Mucosa of descending colon (tissue), 3 donors: ENCODE measurements at places on chromosomes 3 and 15.

DNA sequence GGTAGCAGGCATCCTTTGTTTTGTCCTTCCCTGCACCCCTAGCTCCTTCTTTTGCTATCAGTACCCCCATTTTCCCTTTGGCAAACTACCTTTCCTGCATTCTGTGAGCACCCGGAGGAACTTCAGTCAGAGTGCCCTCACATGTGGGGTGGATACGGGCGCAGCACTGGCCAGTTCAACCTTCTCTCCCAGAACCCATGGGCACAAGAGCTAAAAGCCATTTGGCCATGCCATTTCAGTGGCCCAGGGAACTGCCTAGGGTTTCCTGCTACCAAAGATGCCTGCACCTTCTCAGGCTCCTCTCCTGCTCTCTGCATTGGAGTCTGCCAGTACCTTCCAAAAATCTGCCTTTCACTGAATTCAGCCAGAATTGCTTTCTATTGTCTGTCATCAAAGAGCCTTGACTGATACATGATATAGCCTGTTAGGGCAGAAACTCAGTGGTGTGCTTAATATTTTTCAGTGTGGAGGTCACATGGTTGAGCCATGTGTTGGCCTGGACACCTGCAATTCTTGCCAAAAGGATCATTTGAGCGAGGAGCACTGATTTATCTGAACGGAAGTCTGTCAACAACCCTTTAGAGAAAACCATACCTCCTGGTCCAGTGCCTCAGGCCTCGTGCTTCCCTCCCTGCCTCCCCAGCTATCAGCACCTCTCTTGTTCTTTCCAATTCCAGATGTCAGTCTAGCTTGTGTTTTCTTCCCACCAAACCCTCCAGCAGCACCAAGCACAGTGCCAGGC, 27.0 kb upstream of the HHATL start:
- no peak for DNase-seq

- DNase-seq: no peak
Measured at GRCh38 chr3:132854856-132855535, 132.8 kb upstream of the NPHP3 start.

DNA sequence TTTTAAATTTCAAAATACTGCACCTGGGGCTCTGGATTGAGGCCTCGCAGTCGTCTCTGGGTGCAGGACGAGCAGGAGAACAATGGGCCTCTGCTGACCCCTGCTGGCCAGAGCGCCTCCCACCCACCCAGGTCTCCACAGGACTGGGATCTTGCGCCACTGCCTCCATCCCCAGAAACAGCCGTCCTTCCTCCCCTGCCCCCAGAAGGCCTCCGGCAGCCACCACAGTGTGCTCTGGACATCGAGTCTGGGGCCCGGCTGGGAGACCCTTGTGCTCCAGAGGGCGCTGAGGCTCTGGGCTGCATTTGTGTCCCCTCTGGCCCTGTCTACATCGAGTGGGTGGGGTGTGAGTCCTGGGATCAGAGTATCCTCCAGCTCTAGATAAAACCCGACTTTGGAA, 6.7 kb upstream of the ACSBG1 start:
- DNase-seq: peak; percentile 85

GRCh38 chr15:90173372-90173771, 27.8 kb upstream of the SEMA4B start:
- no peak for DNase-seq

DNA sequence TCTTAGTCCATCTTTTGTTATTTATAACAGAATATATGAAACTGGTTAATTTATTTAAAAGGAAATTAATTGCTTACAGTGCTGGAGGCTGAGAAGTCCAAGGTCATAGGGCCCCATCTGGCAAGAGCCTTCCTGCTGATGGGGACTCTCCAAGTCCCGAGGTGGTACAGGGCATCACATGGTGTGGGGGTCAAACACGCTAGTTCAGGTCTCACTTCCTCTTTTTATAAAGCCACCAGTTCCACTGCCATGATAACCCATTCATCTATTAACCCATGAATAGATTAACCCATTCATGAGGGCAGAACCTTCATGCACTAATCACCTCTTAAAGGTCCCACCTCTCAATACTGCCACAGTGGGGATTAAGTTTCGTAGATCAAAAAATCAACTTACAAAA, 659.3 kb downstream of the NAALADL2 start:
- no peak for DNase-seq

GRCh38 chr3:88596451-88596850, 446.7 kb downstream of the C3orf38 start:
- no peak for DNase-seq

GRCh38 chr3:30641416-30642251, 35.2 kb downstream of the TGFBR2 start:
- no peak for DNase-seq
